NCI-H1436 treated with DMSO at 0.1 percent for 48 hours (cell line): ENCODE measurements at places on chromosomes 4 and X.

DNA sequence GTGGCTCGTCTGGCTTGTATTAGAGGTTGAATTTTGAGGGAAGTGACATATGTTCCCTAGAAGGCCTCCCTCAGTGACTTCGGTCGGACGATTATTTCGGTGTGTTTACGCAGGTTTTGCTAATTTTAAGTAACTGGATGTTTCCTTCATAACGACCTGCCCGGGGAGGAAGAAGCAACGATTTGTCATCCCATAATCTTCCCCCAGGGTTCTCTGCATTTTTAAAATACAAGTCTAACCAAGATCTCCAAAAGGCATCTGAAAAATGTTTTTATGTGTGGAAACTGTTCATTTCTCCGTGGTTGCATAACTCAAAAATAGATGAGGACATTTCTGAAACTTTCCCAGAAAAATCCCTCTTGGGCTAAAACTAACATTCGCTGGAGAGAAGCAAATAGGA lies 195.4 kb downstream of the SHOX start:
- no peak for DNase-seq

DNA sequence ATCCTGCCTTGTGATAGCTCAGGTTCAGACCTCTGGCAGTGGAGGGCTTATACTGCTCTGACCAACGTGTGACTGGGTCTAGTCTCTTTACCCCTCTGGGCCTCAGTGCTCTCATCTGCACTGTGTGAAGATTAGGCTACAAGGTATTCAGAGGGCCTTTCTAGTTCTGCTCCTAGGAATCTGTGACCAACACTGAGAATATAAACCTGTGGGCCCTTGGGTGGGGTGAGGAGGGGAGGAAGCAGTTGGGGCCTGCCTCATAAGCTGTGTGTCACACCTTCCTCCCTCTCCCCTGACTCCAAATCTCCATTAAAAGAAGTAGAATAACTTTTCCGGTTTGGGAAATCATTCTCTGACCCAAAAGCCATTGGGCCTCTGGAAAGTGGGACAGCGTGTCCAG lies 66.3 kb upstream of the MSN start:
- DNase-seq, result no peak

DNA sequence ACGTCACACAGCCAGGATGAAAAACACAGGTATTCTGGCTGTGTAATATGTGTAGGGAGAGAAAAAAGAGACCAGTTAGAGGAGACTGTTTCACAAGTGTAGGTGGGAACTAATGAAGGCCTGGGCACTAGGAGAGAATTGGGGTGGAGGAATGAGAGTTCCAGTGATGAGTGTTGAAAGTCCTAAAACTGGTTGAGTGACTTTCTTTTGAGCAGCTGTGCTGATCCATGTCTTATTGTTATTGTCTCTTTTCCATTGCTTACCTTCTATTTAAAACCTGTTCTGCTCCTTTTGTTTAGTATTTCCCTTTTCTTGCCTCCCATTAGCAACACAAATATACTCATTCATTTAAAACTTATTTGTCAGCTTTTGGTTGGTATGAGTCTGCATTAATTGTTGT lies 88.7 kb downstream of the PDLIM5 start:
- no peak for DNase-seq

GRCh38 chr4:52864793-52865192 lies 2.7 kb downstream of the RASL11B start:
- no peak for DNase-seq

GRCh38 chr4:112213091-112213490 lies 18.5 kb upstream of the AP1AR start:
- DNase-seq, result no peak

DNA sequence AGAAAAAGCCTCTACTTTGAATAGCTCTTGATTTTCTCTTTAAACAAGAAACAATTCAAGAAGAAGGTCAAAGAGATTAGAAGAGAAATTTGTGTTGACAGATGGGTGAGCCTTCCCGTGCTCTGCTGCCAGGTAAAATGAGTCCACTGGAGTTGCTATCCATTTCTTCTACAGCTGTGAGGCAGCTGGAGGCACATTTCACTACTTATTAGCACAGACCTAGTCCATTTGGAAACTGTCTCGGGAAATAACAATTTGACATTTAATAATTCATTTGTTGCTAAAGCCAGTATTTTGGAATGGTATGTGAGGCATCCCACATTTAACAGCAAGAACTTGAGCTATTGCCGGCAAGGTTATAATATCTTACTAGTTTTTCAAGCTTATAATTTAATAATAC lies 396.8 kb upstream of the GRIA3 start:
- no peak for DNase-seq
